Posterior cingulate gyrus (tissue), 11 donors: ENCODE measurements at places on chromosomes 13 and 19.

DNA sequence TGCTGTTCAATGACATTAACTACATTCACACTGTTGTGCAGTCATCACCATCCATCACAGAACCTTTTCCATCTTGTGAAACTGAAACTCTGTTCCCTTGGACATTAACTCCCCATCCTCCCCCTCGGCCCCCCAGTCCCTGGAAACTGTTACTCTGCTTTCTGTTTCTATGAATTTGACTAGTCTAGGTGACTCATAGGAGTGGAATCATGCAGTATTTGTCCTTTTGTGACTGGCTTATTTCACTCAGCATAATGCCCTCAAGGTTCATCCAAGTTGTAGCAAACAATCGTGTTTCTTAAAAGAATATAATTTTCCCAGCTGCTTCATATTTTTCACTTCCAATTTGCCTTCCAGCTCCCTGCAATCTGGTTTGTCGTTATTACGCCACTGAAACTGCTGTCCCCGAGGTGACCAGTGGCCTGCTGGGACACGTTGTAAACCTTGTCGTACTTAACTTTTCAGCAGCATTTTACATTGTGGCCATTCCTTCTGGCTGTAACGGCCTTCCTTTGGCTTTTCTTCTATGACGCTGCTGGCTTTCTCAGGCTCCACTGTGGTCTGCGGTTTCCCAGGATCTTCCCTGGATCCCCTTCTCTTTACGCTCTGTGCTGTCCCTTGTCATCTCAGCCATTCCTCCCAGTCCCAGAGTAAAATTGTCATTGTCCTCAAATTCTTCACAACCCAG lies 74.0 kb downstream of the DHRS12 start:
- DNase-seq = no peak

- no peak for DNase-seq
Observed at GRCh38 chr13:43159026-43159461, 135.7 kb downstream of the DNAJC15 start.

GRCh38 chr13:28659621-28659970 lies 666 bp downstream of the POMP start:
- DNase-seq = no peak

GRCh38 chr13:96072392-96072791 lies 17.5 kb upstream of the HS6ST3 start:
- DNase-seq = no peak

GRCh38 chr19:3250675-3251074 lies 26.2 kb downstream of the CELF5 start:
- DNase-seq = no peak

DNA sequence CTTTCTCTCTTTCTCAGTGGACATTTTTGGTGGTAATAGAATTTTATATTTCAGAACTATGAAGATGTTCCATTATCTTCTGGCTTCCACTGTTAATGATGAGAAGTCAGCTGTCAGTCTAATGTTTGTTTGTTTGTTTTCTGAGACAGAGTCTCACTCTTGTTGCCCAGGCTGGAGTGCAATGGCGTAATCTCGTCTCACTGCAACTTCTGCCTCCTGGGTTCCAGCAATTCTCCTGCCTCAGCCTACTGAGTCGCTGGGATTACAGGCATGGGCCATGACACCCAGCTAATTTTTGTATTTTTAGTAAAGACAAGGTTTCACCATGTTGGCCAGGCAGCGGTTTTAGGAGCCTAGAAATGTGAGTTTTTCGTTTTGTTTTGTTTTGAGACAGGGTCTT lies 4.7 kb downstream of the ZNF317 start:
- DNase-seq = no peak

DNA sequence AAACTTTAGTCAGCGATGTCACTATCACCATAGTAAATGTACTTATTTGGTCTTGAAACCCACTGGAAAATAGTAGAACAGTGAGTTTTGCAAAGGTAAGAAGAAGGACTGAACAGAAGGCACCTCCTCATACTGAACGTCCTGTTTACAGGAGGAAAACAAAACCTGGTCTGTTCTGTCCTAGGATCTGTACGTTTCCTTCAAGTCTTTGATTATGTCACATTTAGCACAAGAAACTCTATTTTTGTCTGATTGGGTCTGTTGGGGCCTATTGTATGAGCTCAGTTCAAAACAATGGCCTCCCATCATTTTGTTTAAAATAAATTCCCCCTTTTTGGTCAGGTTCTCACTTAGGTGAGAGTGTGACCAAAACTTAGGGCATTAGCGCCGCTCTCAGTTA lies 11.2 kb upstream of the CFAP97D2 start:
- DNase-seq = no peak

DNA sequence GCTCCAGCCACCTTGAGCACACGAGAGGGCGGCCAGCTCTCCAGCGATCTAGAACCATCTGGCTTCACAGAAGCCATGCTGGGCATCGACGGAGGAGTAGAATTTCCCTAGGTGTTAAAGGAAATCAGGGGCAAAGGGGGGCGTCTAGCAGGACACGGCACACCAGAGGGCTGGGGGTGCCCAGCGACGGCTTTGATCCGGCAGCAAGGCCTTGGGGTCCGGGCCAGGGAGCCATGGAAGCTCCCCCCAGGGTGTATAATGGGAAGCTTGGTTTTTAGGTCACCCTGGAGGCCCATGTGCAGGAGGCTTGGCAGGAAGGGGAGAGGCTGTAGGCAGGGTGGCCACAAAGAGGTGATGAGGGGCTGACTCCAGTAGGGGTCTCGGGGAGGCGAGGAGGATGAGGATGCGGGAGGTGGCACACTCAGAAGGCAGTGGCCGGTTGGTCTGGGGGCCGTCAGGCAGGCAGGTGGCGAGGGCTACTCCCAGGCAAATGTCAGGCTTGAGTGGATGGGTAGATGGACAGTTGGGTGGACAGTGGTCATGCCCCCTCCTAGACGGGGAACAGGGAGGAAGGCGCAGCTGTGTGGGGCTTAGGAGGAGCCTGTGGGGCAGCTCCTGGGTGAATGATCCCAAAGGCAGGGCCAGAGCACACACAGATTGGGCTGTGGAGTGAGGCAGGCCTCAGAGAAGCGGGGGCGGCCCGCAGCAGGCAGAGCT lies 5.6 kb downstream of the KMT5C start:
- no peak for DNase-seq

GRCh38 chr19:40662925-40663694 lies 27.3 kb downstream of the NUMBL start:
- DNase-seq = peak; percentile 88

DNA sequence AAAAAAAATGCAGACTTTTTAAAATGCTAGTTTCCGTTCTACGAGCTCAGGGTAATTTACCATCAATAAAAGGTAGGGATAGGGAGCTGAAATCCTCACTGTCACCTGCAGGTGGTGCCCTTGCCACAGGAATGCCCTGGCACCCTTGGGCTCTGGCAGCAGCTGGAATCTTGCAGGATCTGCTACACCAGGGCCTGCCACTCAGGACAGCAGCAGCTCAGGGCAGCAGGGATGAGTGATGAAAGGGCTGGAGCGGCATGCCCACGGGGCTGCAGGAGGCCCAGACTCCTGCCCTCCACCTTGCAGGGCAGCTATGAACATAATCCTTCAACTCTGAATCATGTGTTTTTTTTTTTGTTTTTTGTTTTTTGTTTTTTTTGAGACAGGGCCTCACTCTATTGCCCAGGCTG lies 54.0 kb downstream of the GNG7 start:
- peak; percentile 84 for DNase-seq

GRCh38 chr13:45104261-45104660 lies 16.0 kb upstream of the GTF2F2 start:
- DNase-seq = no peak

- no peak for DNase-seq
Observed at GRCh38 chr13:30159446-30159839, 147.9 kb downstream of the KATNAL1 start.

- DNase-seq = no peak
Observed at GRCh38 chr13:101146101-101146898, 270.0 kb downstream of the NALCN start.

DNA sequence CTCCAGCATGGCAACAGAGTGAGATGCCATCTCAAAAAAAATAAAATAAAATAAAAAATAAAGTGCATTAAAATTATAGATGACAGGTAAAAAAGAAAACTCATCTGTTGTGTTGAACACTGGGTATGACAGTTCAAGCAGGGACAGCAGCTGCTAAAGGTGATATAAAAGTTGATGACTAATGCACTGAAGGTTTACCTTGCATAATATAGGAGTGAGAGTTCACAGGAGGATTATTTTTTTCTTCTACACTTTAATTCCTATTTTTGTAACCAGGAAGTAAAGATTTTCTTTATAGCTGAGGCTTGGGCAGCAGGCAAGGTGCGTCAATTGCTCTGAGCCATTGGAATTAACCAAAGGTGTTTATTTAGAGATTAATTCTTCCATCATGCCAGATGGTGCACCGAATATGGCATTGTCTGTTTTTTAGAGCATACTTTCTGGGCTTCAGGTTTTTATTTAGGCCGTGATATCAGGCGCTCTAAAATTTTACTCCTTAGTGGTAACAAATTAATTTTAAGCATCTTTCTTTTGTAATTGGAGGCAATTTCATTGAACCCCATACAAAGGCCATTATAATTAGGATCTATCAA lies 337.0 kb upstream of the SLC10A2 start:
- no peak for DNase-seq

DNA sequence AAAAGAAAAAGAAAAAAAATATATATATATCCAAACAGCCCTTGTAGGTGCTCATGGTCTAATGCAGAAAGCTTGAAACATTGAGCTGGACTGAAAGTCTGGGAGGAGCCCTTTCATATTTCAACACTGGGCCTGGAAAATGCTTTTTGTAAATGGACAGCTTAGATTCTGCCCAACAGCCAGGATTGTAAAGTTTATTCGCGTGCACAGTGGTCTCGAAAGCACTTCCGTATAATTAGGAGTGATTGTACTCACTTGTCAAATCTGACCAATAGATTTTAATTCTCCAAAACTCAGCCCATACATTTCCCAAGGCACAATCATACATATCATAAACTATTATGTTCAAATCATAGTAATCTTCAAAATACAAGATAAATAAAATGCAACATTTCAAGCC lies 260.1 kb downstream of the COL4A1 start:
- DNase-seq = no peak

GRCh38 chr13:43203781-43204180 lies 180.4 kb downstream of the DNAJC15 start:
- no peak for DNase-seq

DNA sequence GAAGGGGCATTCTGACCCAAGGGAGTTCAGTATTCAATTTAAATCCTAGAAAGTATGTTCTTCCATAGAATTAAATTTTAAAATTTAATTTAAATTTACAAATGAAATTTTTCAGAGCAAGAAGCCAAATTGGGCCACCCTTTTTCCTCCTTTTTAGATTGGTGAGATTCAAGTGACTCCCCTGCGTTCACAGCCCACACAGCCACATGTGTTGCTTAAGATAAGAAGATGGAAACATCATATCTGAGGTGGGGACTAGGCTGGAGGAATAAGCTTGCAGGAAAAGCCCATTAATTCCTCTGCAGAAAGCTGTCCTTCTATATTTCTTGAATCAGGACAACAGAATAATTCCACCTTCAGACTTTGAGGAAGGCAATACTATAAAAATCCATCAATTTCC lies 392.7 kb upstream of the ZNF507 start:
- no peak for DNase-seq

GRCh38 chr13:104987621-104988020 lies 1547.8 kb downstream of the EFNB2 start:
- DNase-seq = no peak

DNA sequence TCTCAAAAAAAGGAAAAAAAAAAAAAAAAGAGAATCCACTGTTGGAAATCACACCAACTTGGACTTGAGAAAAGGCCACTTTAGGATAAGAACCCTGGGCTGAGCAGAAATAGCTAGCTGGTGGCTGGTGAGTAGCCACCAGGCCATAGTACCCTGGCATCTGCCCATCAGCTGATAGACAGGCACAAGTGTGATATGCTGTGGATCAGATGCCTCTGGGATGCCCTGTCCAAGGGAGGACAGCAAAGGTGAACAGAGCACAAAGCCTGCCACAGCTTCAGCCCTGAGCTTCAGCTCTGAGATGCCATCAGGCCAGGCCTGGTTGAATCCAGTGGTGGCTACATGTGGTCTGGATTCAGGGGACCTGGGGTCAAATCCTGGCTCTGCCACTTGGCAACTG lies 8.7 kb downstream of the SIRT2 start:
- no peak for DNase-seq

- DNase-seq = no peak
Observed at GRCh38 chr19:28646629-28647028, 566.3 kb downstream of the UQCRFS1 start.

- peak; percentile 31 for DNase-seq
Observed at GRCh38 chr19:32652894-32653598, 21.9 kb downstream of the ANKRD27 start.

DNA sequence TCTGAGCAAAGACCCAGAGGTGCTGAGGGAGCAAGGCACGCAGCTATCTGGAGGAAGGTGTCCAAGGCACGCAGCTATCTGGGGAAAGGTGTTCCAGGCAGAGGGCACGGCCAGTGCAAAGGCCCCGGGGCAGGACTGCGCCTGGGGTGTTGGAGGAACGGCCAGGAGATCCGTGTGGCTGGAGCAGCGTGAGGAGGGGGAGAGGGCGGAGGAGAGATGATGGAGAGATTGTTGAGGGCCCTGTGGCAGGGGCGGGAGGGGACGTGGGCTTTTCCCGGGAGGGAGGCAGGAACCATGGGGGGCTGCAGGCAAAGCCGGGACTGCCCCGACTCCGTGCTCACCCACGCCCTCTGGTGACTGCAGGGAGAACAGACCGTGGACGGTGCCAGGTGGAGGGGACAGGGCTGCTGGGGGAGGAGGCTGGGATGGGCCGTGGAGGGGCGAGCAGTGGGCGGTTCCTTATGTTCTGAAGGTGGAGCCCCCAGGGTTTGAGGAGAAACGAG lies 13.3 kb upstream of the MISP start:
- DNase-seq = peak; percentile 90

DNA sequence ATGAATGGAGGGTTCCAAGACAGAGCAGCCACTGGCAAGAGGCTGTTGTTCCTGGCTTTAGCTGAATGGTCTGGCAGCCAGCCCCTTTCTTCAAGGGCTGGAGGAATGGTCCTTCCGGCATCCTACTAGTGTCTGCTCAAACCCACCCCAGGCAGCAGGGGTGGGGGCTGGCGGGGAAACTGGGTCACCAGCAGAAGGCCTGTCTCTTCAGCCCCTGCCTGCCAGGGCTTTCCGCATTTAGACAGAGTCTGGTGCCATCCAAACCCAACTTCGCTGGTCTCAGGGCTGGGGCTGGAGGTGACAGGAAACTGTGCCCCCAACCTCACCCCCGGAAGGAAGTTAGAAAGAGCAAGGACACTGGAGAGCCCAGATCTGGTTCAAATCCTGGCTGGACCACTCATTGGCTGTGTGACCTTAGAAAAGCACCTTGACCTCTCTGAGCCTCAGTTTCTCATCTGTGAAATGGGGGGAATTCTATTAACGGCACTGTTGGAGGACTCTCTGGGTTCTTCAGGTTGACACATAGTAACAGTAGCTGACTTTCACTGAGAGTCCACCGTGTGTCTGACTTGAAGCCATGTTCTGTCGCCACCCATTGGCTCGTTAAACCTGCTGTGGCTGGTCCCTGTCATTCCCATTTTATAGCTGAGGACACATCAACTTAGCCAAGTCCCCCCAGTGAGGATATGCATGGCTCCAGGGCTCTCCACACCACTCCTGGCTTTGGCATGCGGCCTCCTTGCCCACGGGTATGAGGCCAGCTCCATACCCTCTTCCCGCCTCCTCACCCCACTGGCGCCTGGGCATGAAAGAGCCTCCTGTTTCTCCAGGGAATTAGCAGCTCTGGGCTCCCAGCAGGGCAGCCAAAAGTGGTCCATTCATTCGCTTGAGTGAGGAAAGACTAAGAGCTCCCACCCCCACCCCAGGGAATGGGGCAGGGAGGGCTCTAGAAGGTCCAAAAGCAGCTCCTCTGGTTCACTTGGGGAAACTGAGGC lies 2.5 kb upstream of the NR2C2AP start:
- DNase-seq = peak; percentile 46
